ENCODE measurements at places on chromosomes 2 and 18.

DNA sequence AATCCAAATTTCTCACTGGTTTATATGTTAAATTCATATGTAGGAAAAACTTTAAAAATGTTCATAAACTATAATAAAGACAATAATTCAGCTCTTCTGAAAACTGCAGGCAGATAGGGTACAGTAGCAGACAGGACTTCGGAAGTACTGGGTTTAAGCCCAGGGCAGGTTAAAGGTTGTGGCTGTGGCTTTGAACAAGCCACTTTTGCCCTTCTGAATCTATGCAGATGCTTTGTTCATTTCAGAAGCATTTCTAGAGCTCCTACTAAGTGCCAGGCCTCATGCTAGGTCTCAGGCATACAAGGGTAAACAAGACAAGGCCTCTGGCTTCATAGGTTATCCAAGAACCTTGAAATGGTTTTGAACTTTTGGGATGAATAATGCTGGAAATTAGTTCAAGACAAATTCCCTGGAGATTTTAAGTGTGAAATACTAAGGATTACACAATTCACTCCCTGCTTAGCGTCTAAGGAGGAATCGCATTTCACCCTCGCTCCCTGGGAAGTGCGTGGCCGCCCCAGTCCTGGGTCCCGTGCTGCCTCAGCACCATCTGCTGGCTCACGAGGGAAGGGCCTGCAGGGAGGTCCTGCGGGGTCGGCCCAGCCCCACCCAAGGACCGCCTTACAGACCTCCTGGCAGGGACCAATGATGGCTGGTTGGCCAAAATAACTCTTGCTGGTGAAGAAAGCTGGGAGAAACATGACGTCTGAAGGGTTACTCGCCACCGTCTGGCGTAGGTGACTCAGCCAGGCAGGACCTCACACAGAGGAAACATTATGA lies 67.7 kb upstream of the L3MBTL4 start:
- DNase-seq: peak; percentile 37

- DNase-seq: no peak
Measured at GRCh38 chr18:50038448-50038847, 156.5 kb downstream of the MYO5B start.

DNA sequence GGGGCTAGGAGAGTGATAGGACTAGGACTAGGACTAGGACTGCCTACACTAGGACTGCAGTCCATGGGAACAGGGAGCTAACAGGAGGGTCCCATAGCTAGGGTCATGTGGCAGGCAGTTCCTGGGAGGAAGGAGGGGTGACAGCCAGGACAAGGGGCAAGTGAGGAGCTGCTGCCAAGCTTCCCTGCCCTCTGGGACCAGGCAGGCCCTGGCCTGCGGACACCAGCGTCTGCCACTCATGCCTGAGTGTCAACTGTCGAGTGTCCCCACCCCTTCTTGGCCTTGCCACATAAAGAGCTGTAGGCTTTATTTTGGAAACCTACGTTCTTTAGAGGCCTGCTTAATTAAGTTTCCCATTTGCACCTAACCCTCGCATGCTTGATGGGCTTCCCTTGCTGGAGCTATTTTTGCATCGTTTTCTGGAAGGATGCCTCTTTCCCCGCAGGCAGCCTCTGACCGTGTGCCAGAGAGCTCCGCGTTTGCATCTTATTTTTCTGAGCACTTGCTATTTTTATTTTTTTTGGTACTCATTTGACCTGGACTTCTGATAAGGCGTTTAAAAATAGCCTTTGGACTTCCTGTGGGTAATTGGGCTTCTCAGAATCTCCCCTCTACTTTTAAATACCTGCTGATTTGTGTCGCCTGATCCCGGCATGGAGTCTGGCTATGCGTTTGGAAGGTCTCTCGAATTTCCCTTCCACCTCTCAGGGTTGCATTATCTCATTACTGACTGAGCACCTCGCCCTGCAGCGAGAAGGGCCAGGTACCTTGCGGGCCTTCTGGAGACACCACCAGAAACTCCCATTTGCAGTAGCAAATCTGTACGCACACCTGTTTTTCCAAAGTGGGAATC lies 66.4 kb downstream of the SH3RF3 start:
- no peak for DNase-seq

- no peak for DNase-seq
Measured at GRCh38 chr2:111219285-111219684, 98.6 kb downstream of the BCL2L11 start.
